Left lobe of liver (tissue), 2 donors: ENCODE measurements at places on chromosomes 11 and 22. TPM values are rescaled to one million over a fixed set of nuclear protein-coding genes. Genes with fewer than 3 reads are reported as not detected.

OR6A2 gene
- total RNA-seq: not detected

PEX26 gene
- 26.2 TPM for total RNA-seq

C1QTNF5 gene
- 4.7 TPM for total RNA-seq

ZW10 gene
- total RNA-seq: 6.3 TPM
